SIG-M5 (cell line): ENCODE measurements at places on chromosomes 16 and 17.

GRCh38 chr17:19573075-19573474, 39.4 kb downstream of the SLC47A1 start:
- no peak for DNase-seq

DNA sequence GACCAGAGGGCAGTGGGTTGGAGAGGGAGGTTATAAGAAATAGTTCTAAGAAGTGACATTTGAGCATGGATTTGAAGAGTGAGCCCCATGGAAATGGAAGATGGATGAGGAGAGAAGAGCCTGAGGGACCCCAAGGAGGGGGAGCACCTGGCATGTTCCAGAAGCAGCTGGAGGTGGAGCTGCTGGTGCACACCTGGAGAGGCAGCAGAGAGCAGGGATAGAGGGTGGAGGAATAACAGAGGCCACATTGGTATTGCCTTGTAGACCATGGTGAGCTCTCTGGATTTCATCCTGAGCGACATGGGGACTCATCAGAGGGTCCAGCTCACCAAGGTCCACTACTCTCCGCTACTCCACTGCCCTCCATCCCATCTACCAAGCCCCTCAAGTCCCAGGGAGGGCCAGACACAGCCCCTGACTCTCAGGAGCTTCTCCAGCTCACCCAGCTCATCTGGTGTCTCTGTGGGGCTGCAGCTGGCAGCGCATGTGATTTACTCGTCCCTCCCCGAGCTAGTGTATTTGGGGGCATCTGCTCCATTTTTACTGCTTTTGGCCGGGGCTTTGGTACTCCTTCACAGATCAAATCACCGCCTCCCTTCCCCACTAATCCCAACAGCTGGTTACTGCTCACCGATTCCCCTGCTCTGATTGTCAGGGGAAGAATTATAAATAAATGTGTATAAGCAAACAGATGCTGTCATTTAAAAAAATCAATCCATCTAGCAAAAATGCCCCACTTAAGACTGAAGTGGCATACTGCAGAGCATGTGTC, 22.1 kb upstream of the KDM8 start:
- no peak for DNase-seq

DNA sequence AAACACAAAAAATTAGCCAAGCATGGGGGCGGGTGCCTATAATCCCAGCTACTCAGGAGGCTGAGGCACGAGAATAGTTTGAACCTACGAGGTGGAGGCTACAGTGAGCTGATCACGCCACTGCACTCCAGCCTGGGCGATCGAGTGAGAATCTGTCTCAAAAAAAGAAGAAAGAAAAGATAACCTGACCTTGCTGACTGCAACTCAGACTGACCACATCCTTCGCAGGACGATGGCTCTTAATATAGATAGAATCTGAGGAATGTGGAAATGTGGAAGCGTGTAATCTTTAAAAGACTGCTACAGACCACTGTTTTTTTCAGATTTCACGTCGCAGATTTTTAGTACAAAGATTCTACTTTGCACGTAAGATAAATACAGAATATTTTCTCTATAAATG, 37.8 kb downstream of the KLHDC4 start:
- DNase-seq, result no peak

DNA sequence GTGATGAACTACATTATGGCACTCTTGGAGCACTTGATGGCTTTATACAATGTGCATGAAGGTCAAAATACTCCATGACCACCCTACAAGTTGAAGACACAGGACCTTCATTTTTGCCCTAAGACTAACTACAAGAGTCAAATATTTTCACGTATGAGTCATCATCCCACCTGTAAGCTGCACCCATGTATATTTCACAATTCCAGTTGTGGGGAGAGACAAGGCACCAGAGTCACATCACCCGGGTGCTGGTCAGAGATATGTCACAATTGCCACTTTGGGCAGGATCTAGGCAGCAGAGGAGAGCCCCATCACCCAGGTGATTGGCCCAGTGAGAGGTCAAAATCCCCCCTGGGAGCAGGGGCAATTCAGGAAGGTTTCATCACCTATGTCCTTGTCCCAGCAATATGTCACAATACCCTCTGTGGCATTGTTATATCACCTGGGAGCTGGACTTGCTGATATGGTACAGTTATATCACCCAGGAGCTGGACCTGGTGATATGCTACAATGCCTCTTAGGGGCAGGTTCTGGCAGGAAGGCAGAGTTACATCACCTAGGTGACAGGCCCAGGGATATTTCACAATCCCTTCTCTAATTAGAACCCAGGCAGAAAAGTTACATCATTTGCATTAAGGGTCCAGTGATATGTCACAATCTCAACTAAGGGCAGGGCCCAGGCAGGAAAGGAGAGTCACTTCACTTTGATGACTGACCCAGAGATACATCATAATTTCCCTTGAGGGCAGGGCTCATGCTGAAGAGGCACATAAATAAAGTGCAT, 1839.2 kb downstream of the TP53TG3F start:
- DNase-seq, result no peak

DNA sequence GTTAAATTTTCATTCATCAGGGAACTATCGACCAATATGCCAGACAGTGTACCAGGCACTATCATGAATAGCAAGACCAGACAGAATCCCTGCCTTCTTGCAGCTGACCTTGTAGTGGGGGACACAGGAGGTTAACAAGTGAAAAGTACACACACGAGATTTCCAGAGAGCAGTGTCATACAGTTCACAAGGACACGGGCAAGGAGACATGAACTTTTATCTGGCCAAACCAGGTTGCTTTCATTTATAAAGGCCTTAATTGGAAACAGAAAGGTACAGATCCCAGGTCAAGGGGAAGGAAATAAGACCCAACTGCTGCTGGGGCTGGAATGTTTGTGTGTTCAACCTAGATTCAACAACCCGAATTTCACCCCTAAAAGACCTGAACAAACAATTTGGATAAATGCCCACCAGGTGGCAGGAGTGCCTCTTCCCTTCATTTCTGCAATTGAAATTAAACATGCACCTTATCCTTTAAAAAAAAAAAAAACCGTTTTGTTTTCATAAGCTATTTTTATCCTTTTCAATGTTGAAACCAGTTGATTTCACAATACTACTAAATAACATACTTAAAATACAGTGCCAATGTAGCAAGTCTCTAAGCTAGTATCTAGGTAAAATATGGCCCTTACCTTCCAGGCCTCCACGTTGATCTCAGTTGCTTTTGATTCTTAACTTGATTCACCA, 65.9 kb downstream of the EMP2 start:
- DNase-seq, result no peak

- DNase-seq, result no peak
Observed at GRCh38 chr16:21001262-21001661, 100.7 kb downstream of the LYRM1 start.

- no peak for DNase-seq
Observed at GRCh38 chr17:42920106-42920900, 19.7 kb downstream of the G6PC1 start.

DNA sequence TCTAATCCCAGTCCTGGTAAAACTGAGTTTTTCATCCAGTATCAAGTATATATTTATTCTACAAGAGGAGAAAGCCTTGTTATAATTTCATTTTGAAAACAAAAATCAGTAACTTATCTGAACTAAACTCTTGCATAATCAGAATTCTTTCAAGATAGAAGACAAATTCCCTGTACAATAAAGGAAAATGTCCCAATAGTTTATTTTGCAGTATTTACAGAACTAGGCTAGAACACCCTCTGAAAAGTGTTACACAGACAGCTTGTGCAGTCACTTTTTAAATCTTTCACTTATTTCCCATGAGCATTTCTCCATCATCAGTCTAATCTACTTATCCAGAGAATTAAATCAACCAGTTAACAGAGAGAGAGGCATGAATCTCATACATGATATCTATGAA, 48.5 kb downstream of the SPOP start:
- no peak for DNase-seq

DNA sequence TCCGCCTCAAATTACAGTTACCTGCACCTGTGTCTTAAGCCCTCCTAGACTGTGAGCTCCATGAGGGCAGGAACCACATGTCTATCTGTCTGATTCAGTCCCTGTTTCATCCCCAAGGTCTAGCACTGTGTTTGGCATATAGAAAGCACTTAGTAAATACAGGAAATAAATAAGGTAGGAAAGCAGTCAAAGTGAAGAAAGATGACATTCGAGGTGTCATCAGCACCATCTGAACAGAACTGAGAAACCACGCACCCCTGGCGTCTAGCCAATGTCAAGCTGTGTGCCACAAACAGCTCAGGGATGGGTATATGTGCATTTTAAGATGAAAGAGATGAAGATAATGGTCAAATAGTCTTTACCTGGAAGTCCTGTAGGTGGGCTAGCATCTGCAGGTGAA, 79.6 kb upstream of the ATP2A3 start:
- no peak for DNase-seq

DNA sequence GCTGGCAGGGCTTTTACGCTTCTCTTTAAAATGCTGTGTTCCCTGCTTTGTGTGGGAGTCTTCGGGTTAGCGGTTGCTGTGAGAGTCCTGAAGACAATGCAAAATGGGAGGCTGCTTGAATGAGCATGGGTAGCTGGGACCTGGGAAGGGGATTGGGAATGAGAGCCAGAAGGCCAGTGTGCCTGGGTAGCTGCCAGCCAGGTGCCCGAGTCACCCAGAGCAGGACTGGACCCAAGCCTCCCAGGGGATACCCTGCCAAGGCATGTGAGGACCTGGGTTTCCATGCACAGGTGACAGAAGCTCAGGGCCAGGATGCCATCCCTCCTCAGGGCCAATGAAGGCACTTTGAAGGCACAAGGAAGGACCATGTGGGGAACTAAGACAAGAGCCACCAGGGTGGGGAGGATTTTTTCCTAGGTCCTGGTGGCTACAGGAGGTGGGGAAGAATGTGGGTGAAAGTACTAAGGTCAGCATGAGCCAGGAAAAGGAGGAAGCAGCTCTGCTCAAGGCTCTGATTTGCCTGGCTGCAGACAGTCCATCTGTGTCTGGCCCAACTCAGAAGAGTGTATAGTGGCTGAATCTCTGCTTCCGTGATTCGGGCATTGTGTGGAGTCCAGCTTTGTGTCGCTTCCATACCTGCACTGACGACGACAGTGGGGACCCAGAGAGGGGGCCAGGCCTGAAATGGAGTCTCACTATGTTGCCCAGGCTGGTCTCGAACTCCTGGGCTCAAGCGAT, 20.5 kb downstream of the TMEM94 start:
- no peak for DNase-seq

- no peak for DNase-seq
Observed at GRCh38 chr17:32341857-32342602, at the start of gene C17orf75. TSS of gene C17orf75 (minus strand) at chr17:32342173. CDS start at chr17:32342139, 34 bp downstream.
